ENCODE measurements at places on chromosomes 2 and 18.

- no peak for DNase-seq
Measured at GRCh38 chr2:214066862-214067261, 344.0 kb upstream of the VWC2L start.

DNA sequence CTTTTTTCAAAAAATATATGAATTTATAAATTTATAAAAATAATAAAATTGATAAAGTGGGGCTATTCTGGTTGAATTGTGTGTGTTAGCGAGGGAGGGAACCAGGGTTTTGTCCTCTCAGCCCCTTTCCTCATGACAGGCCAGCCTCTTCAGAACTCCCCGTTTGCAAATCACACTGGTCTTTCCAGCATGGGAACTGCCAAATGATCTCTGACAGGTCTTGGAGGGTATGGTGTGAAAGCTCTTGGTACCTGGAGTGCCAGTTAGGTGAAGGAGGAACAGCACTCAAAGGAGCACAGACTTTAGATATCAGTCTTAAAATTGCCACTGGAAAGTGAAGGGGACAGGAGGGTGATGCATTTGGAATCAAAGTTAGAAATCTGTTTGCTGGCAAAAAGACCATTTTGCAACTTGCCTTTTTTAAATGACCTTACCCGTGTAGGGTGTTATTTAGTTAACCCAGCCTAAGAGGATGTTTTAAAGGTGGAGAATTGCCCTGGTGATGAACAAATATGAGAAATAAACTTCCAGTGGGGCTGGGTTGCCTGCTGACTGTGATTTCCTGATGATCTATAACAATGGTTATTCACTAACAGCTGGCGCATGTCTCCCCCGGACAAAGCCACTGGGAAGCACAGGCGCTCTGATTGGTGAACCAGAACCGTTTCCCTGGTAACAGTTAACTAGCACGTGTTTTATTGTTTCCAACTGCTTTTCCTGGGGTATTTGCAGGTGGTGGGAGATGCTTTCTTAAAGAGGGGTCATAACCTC, 85.3 kb upstream of the EFEMP1 start:
- DNase-seq: no peak

DNA sequence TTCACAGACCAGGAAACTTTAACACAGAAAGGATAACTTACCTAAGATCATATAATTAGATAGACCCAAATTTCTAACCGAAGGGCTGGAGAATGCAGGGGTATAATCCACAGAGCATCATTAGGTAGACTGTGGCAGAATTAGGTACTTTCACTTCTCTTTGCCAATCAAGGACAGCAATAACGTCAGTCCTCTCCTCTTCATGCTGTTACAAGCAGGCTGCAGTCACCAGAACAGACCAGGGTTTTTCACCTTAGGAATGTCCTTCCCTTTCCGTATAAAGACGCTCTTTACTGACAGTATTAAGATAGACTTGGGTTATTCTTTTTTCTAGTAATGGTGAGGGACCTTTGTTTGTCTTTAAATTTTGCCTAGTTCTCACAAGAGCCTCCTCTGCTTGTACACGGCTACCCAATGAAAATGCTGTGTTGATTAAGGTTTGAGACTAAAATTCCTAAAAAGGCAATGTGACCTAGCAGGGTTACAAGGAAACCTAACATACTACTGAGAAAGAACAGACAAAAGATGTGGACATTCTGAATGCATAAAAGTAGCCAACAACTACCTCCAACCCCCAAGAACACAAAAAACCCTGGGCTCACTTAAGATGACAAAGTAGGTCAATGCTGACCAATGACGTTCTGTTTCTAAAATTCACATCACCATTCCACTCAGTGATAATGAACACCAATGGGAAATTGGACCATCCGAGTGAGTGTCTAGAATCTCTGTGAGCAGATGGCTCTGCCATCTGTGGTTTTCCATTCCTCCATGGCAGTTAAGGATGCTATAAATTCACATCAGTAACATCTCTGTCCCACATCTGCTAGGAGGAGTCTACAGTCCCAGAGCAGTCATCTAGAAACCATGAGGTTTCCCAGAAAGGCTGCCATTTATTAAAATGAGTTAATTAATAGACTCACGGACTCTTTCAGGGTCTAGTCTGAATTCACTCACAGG, 2.1 kb downstream of the PDIA6 start:
- DNase-seq: no peak

DNA sequence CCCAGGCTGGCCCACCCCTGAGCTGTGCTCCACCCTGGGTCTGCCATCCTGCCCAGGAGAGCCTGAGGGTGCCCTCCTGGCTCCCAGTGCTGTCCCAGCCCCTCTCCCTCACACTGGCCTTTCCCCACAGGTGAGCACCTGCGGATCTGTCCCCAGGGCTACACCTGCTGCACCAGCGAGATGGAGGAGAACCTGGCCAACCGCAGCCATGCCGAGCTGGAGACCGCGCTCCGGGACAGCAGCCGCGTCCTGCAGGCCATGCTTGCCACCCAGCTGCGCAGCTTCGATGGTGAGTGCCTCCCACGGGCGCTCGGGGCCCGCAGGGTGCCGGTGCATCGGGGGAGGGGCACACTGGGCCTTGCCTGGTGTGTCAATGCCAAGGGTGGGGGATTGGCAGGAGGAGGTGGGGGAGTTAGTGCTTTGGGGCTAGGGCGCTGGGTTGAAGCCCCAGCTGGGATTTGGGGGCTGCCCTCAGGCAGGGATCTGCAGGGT, 23.5 kb downstream of the GPC1 start:
- no peak for DNase-seq

DNA sequence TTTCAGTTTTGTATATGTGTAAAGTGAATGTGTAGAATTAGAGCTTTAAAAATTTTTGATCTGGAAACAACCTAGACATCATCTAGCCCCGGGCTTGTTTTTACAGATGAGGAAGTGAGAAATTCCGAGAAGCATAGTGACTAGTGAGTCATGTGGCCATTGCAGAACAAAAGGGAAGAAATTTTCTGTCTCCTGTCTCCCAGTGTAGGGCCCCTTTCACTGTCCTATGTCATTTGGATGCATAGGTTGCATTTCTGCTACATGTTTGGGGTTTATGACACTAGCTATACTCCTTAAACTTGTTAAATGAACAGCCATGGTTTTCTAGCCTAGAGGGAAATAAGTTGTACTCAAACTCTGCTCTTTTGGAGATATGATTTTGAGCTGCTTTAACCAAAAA, 84.6 kb downstream of the PLCL1 start:
- no peak for DNase-seq

Data from stimulated activated CD8-positive, alpha-beta memory T cell treated with anti-CD3 and anti-CD28 coated beads, Interleukin-2, amount 100 ng/mL, for 1 hour (primary cell).